ENCODE measurements at places on chromosomes 16 and 17.

DNA sequence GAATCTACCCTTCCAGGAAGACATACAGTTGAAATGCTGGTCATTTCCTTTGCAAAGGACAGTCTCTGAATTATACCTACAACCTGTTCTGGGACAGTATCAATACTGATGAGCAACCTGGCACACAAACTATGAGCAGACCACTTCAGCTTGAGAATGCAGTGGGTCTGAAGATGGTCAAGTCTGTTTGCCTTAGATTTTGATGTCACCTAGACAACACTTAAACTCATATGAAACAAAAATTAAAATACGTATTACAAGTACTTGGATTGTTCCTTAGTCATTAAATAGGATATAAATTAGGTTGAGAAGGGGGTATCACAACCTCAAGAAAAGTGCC is 3.5 kb downstream of the SRSF2 start:
- DNase-seq: no peak

- DNase-seq: no peak
These were observed 8.5 kb downstream of the SMCR8 start for GRCh38 chr17:18323507-18324139.

- DNase-seq: no peak
These were observed 192.8 kb downstream of the C16orf78 start for GRCh38 chr16:49566432-49566831.

- DNase-seq: no peak
These were observed 10.7 kb upstream of the SKAP1 start for GRCh38 chr17:48440669-48441068.

- no peak for DNase-seq
These were observed 88.3 kb upstream of the GSE1 start for GRCh38 chr16:85524630-85525419.

DNA sequence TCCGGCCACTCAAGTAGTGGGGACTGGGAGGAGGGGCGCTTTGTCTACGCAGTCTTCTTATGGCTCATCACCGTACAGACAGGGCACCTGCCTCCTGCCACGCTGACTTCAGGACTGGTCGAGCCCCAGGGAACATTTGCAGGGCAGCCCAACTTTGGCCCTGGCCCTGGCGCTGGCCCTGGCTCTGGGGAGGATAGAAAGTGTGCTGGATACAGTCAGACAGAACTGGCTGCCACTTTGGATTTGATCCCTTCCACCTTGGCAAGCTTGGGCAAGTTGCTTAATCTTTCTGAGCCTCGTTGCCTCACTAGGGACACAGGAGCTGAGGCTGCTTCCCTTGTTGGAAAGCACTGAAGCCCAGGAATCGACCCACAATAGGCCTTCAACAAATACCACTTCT is 13.6 kb downstream of the LGALS9 start:
- no peak for DNase-seq

DNA sequence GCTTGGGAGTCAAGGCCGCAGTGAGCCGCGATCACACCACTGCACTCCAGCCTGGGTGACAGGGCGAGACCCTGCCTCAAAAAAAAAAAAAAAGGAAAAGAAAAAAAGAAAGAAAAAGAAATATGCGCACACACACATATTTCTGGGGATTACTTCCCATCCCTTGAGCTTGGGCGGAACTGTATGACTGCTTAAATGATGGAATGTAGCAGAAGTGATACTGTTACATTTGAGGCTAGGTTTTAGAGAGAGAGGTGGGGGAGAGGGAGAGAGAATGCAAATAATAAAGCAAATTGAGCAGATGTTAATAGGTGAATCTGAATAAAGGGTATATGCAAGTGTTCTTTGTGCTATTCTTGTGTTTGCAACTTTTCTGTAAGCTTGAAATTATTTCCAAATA is 12.0 kb upstream of the USP32 start:
- no peak for DNase-seq

- DNase-seq: no peak
These were observed 183.0 kb downstream of the PHKB start for GRCh38 chr16:47644166-47644565.

Measured in activated CD4-positive, alpha-beta T cell treated with anti-CD3 and anti-CD28 coated beads for 4 hours (primary cell).